ENCODE measurements at places on chromosomes 2 and 18. TPM values are rescaled to one million over a fixed set of nuclear protein-coding genes. Genes with fewer than 3 reads are reported as not detected.

DNA sequence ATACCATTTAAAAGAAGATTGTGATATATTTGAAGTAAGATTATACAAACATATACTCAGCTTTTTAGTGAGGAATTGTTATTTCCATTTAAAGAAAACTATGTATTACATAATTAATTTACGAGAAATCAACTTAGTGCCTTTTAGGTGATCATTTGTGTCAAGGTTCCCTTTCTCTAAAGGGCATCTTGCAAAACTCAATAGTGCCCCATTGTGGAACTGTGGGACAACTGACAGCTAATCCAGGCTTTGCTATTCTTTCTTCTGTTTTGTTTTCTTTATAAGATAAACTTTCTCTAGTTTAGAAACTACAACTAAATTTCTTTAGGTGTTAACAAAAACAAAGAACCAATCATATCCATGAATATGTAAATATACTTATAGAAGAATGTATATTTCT is 24.3 kb upstream of the VIT start:
- DNase-seq: no peak

- no peak for DNase-seq
Observed at GRCh38 chr18:47771922-47772321, 158.5 kb downstream of the SMAD2 start.

DNA sequence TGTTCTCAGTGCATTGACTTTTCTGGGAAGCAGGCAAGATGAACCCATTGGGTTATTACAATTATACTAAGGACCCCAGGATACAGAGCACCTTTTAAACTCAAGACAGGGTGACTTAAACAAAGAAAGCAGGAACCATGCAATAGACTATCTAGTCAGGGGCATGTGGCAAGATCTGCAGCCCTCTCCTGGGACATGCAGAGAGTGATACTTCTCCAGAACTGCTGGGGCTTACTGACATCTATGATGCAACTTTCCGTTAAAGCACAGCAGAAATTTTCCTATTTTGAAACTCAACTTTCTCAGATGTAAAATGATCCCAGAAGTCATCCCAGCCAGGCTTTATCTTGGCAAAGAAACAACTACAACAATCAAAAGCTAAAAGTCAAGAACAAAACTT is 162.2 kb upstream of the HNMT start:
- DNase-seq: no peak

- DNase-seq: no peak
Observed at GRCh38 chr2:171754254-171754939, 67.1 kb downstream of the DYNC1I2 start.

GRCh38 chr2:14540015-14540414 is 92.5 kb upstream of the LRATD1 start:
- DNase-seq: no peak

DNA sequence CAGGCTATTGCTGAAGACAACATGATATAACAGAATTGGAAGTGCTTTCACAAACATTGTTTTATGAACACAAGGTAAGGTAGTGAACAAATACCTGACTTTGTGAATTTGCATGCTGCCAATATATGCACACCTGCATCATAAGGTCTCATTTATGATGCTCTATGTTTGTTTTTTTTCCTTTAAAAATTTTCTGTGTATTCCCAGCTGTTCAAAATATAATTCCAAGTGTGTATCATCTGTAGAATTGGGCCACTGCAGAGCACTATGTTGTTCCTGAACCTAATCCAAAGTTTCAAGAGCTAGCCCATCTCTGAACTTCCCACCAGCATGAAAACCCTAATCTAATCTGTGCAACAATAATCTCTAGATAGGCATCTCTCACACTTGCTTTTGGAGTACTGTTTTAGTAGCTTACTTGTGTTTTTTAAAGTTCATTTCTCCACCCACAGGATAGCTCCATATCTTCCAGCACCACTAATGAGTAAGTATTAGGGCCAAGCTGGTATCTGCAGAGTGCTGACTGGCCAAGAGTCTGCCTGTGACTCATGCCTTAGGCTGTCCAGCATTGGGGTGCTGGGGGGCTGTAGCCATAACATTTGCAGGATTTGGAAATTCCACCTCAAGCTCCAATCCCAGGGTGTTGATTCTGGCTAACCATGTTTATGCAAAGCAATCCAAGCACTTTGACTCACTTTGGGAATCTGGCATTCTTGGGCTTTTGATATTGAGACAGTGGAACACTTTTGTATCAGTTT is 208.2 kb upstream of the REV1 start:
- no peak for DNase-seq

Gene RESP18
- polyA plus RNA-seq: not detected

Measured in hindlimb muscle (tissue), 1 donor.